ENCODE measurements at places on chromosomes 11 and 22.
A peak's percentile ranks its signal among the peaks of the same experiment; 100 is the strongest.

DNA sequence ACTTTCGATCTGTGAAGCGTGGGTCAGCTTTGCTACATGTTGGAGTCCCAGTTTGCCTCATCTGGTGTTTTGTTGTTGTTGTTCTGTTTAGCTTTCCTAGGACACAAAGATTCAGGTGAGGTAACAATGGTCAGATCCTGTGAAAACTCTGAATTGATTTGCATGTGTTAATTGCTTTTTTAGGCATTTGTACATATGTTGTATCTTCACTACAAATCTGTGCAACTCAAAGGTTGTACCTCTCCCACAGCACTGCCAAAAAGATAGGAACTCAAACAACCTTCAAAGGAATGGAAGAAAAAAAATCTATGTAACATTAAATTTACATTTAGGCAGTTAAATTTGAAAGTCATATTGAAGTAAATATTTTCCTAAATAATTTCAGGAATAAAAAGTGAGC, 518.5 kb upstream of the TENM4 start:
- no peak for DNase-seq

GRCh38 chr22:44369293-44369661, 56.5 kb upstream of the SHISAL1 start:
- no peak for DNase-seq

DNA sequence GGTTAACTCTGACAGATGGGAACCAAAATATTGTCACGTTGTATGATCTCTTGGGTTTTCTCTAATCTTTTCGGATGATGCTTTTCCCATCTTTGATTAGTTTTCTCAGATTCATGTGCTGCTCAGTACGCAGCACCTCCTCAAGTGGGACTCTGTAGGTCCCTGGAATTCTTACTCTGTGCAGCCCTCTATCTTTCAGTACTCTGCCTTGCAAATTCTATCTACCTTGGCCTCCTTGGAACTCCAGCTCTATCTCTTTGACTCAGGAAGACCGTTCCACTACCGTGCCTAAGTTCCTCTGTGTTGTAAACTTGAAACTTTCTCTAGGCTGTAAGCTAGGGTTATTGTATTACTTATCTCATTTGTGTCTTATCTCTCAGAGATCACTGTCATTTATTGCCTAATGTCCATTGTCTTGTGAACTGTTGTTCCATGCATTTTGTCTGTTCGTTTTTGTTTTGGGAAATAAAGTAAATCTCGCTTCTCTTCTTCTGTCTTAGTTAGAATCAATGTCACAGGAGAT, 20.1 kb upstream of the CHORDC1 start:
- DNase-seq: no peak

- DNase-seq: no peak
Measured at GRCh38 chr11:107707215-107707671, 4.6 kb downstream of the SLN start.

DNA sequence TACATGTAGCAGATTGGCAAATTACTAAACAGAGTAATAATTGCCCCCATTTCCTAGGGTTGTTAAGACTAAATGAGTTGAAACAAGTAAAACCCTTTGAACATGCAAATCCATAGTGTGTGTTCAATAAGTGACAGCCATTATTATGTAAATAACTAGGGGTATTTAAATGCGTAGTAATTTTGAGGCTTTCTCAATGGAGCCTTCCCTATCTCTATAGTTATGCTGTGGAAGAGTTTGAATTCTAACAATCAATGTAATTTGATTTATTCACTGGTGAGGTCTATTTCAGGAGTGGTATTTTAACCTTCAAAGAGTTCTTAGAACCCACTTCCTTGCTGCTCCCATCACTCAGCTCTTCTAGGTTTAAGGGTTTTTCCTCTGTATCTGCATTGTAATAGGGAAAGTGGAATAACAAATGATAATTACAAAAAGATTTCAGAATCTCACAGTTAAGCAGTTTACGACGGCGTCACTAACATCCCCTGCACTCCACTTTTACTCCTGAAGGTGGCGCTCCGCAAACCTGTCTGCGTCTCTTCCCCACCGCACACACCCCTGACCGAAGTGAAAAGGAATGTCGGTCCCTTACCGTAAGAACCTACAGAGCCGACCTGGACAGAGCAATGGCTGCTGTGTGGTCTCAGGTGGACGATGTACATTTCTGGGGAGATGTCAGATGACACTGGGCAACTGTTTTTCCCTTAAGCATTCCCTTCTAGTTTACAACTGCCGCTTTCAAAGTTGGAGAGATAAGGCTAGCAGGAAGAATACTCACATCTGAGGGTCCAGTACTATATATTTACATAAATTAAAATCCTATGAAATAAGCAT, 80.8 kb downstream of the ZC3H12C start:
- peak; percentile 24 for DNase-seq

DNA sequence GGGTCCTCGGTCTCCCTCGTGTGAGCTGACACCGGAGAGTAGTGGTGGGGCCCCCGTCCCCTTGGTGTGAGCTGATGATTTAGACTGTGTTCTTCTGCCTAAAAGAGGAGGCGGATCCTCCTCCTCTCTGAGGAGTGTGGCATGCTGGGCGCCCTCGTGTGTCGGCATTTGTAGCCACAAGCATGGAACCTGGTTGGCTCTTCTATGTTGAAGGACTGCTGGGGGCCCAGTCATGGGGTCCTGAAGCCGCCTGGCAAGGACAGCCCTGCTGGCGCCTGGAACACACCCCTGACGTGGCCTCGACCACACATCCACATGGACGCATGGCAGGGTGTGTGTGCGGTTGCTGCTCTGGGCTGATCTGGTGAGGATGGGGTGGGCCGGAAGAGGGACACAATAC, 50.2 kb downstream of the AP2A2 start:
- no peak for DNase-seq

DNA sequence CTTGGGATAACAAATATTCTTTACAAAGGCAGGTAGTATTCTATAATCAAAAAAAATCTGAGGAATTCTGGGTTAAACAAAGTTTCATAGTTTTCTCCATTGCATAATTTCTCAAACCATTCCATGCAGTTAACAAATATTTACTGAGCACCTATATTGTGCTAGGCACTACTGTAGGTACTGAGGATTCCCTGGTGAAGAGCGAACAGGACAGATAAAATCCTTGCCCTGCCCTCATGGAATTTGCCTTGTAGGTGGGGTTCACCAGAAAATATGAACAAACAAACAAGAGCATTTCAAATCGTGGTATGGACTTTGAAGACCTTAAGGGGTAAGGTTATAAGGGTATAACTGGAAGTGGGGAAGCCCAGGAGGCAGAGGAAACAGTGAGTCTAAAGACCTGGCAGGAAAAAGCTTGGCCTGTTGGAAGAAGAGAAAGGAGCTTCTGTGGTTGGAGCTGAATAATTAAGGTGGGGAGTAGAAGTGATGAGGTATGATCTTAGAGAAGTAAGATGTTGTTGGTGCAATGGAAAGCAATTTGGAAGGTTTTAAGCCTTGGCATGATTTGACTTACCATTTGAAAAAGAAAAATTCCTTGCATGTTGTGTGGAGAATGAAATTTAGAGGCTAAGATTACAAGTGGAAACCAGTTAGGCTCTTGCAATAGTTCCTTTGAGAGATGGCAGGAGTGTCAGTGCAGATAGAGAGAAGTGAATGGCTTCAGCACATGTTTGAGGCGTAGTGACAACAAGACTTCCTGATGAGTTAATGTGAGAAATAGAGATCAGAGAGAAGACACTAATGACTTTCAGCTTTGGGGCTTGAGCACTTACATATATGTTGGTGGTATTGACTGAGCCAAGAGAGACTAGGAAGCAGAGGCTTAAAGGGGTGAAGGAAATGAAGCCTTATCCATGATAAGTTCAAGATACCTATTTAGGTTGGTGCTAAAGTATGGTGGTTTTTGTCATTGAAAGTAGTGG, 55.7 kb upstream of the PICALM start:
- no peak for DNase-seq

DNA sequence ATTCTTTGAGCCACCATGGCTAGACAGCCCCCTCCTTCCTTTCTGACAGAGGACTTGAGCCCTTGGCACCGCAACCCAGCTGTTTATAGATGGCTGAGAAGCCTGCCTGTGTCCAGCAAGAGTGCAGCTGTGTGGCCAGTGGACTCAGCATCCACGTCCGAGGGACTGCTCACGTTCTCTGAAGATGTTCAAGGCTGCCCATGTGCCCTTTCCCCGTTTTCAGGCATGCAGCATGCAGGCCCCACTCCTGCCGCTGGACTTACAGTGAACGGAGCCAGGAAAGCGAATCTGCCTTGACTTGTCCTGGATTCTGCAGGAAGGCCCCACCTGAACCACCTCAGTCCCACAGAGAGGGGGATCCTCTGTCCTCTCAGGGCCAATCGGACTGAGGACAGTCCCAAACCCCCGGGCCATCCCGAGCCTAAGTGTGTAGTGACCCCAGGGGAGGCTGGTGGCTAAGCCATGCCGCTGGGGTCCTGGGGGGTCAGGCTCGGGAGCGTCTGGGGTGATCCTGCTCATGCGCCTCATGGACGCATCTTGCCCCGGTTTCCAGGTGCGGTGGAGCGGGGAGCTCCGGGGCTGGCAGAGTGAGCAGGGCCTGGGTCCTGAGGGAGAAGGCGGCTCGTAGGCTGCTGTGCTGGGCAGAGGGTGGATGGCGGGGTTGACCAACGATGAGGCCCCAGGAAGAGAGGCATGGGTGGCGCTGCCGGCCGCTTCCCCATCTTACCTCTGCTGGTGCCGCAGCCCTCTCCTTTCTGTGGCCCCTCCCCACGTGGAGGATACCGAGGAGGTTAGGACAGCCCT, 170.7 kb downstream of the CTTN start:
- no peak for DNase-seq

GRCh38 chr11:24747275-24748251, 250.7 kb downstream of the LUZP2 start:
- no peak for DNase-seq

- no peak for DNase-seq
Measured at GRCh38 chr22:30535182-30535581, 11.4 kb downstream of the SEC14L6 start.

- DNase-seq: no peak
Measured at GRCh38 chr11:118911113-118911879, 14.4 kb downstream of the BCL9L start.

- no peak for DNase-seq
Measured at GRCh38 chr11:2927851-2928604, 1.2 kb downstream of the PHLDA2 start.

GRCh38 chr22:25206998-25207397, 7.3 kb downstream of the CRYBB3 start:
- DNase-seq: no peak

GRCh38 chr11:24496736-24497725, at the start of gene LUZP2:
LUZP2 (plus strand) TSS chr11:24497053.
- peak; percentile 73 for DNase-seq

DNA sequence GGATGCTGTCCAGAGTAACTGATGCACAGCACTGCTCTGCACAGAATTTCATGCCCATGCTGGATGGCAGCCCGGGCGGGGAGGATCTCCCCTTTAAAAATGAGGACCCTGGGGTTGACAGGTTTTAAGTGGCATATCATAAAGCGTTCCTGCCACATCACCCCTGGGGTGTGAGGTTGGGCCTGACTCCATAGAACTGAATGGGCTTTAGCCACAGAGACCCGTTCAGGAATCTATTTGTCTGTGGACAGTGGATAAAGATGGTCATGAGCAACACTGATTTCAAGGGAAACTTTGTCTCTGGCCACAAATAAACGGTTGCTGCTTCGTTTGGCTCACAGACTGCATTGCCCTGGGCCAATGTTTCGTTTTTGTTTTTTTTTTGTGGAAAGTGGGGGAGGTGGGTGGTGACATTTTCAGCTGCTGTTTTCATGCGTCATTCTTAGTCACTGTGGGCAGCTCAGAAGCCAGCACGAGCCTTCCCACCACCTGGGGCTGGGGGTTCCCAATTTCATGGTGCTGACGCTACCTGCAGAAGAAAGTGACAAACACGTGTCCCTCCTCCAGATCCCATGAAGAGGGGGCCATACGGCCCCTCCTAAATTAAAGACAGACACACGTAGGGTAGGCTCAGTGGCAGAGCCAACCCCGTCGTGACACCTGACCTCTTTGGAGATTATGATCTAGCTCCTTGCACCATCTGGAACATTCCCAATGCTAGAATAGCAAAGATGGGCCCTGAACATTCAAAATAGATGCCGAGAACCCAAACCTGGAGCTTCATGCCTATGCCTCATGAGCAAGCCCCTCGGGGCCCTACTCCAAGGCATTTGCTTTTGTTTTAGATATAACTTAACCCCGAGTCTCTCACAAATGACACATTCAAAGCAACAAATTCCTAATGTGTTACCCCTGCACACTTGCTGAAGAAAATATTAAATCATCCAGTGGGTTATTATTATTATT, 54.8 kb upstream of the PHF21B start:
- DNase-seq: no peak

DNA sequence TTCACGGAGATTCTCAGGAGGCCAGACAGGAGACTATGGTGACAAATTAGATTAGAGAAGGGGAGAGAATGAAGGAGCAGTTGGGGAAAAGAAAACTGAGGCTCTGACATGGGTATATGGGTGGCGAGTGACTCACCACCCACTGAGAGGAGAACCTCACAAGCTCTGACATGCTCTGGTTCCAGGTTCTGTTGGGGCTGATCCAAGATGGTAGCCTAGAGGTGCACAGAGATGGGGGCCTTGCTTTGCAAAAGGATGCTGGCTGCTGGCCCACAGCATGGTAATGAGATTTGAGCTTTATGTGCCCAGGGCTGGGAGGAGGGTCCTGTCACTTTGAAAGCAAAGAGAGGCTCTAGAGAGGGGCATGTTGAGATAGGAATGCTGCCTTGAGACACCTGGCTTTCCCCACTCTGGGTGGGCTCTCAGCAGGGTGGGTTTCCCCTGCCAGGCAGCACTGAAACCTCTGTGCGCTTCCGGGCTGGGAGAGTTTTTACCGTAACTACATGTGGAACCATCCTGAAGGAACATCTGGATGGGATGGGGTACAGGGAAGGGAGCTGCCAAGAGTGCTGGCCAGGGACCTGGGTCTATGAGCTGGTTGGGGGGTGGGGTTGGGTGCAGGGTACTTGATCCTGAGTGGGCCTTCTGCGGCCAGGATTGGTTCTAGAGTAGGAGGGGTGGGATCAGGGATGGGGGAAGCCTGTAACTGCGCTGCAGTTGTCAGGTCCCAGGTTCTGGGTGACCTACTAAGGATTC, 1.2 kb upstream of the GRK2 start:
- DNase-seq: no peak

DNA sequence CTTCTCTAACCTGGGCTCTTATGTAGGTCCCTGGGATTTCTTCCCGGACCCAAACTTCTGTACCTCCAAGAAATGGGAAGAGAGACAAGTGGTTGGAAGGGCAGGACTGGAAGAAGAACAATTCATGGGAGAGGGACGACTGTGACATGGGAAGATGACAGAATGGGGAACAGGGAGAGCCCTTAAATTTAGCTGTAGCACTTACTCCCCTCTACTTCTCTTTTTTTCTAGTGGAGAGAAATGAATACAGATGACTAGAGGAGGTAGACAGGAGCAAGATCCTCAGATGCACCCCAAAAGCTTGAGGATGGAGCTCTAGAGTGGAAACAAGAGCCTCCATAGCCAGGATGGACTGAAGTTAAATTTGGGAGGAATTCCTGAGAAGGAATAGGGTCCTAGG, 2.3 kb downstream of the RHOG start:
- no peak for DNase-seq

DNA sequence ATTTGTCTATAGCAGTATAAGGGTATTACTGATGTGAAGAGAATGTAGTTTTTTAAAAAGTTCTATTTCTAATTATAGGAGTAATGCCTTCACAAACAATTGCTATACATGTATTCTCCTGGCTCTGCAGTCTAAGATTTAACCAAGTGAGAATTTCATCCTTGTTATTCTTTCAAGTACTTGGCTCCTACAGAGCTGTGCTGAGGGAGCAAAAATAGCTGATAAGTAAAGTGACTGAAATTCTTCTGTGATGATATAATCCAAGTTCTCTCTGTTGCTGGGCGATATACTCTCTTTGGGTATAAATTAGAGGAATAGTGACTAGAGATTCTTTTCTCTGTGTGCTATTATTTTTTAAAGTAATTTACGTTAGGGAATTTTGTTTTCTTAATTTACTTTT, 68.0 kb downstream of the PGR start:
- DNase-seq: no peak
